ENCODE measurements at places on chromosomes 6 and 20.

- DNase-seq = no peak
These were observed 503.9 kb downstream of the ADGRB3 start for GRCh38 chr6:69138893-69139494.

DNA sequence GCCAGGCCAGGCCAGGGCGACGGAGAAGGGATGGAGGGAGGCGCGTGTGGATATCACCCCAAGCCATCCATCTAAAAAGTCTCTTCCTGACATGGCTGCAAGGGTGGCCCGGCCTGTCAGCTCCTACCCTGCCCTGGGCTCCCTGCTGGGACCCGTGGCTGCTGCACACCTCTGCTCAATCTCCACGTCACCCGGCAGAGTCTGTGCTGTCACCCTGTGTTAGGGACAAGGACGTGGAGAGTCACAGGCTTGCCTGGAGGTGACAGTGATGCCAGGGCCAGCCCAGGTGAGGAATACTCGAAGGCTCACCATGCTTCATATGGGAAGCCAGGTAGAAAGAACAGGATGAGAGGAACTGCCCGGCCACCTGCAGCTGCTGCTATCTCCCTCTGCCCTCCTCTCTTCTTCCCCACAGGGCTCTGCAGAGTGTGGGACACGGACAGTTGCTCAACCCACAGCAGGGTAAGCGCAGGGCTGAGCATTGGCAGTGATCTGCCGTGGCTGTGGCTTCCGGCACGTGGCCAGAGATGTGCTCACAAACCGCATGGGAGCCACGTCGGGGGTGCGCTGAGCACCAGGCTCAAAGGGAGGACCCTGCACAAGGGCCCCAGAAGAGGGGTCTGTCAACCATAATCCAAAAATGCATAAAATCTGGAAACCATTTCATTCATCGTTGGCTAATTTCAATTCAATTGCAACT, 214.3 kb downstream of the DLL1 start:
- DNase-seq = no peak

- DNase-seq = no peak
These were observed 7.0 kb downstream of the EYA2 start for GRCh38 chr20:46901638-46902037.

- no peak for DNase-seq
These were observed 25.7 kb downstream of the ZFAND3 start for GRCh38 chr6:37845026-37845911.

DNA sequence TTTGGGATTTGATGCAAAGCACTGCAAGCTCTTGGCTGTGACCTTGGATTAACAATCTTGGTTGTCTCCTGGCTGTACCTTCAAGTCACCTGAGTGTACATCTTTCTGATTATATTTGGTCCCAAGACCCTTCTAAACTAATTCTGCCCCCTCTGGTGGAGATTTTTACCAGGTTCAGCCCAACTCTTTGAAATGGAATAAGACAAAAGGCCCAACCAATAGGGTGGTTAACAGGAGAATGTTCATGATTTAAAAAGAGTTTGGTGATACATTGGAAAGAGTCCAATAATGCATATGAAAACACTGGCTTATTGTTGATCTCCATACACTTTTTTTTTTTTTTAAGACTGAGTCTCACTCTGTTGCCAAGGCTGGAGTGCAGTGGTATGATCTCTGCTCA, 77.5 kb upstream of the CD83 start:
- no peak for DNase-seq

GRCh38 chr6:39225946-39226437, 3.3 kb downstream of the KCNK5 start:
- no peak for DNase-seq

- no peak for DNase-seq
These were observed 289.4 kb downstream of the PRL start for GRCh38 chr6:22007469-22007868.

DNA sequence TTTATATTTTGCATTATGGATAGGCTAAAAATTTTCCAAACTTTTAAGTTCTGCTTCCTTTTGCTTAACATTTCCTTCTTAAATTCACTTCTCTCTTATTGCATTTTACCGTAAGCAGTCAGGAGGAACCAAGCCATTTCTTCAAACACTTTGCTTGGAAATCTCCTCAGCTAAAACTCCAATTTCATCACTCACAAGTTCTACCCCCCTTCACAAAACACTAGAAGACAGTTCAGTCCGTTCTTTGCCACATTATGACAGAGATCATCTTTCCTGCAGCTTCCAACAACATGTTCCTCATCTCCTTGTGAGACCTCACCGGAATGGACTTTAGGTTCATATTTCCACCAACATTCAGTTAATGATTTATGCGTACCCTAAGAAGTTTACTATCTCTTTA, 79.2 kb upstream of the LY86 start:
- no peak for DNase-seq
